ENCODE measurements at places on chromosomes 6 and 20.

DNA sequence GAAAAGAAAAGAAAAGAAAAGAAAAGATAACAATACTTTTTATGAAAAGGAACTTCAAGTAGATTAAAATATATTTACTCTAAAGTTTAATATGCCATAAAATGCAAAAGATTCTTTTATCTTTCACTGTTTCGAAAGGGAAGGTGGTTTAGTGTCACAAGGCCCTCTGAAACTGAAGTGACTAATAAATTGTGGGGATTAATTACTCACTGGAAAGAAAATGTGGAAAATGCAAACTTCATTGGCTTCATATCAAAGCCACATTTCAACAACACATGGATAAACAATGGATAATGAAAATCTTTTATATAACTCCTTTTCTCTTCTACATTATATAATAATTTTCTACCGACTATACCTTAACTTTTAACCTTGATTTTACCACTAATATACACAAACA is 320.5 kb upstream of the RSPO3 start:
- DNase-seq, result no peak

GRCh38 chr6:31470801-31471200 is 27.1 kb upstream of the MICB start:
- DNase-seq, result no peak

- no peak for DNase-seq
Observed at GRCh38 chr6:170516783-170517616, 36.1 kb downstream of the PSMB1 start.

DNA sequence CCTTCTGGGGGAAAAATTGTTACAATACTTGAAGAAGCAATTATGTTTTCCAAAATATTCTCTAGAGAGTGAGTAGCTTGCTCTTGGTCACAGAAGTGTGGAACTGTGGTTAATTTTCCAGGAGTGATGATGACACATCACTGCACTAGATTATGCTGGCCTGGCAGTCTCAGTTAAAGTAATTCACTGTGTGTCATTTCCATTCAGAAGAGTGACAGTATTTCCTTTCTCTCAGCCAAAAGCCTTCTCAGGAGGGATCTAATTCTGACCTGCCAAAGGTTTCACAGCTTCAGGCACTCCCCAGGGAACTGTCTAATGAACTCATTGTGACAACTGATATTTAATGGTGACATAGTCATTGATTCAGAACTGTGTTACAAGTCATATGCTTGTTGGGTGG is 517.5 kb downstream of the TBC1D32 start:
- DNase-seq, result no peak

GRCh38 chr6:72835749-72836148 is 213.9 kb downstream of the KCNQ5 start:
- no peak for DNase-seq

DNA sequence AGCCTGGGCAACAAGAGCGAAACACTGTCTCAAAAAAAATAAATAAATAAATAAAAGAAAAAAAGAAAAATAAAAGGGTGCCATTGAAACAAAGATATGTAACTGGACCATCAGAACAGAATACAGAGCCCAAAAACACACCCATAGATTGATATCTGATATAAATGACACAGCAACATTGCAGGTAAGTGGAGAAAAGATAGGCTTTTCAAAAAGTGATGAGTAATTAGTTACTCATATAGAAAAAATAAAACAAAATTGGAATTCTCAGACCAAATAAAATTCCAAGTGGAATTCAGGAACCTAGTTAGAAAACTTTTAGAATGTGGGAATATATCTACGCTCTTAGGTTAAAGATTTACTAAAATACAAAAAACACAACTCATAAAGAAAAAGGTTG is 60.6 kb upstream of the CHD6 start:
- DNase-seq, result no peak

DNA sequence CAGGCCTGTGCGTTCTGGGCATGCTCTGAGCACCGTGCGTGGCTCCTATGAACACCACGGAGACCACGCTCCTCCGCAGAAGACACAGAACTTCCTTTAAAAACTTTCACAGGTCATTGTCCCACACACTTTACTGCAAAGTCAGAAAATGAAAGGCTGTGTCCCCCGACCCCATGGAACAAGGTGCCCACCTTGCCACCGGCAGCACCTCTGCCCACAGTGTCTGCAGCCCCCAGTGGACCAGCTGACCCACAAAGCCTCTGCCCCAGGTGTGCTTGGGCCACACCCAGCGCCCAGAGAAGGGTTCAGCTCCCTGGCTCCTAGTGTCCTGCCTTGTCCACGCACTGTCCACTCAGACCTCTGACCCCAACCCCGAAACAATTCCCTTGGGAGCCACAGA is 8.7 kb downstream of the TAF4 start:
- no peak for DNase-seq

DNA sequence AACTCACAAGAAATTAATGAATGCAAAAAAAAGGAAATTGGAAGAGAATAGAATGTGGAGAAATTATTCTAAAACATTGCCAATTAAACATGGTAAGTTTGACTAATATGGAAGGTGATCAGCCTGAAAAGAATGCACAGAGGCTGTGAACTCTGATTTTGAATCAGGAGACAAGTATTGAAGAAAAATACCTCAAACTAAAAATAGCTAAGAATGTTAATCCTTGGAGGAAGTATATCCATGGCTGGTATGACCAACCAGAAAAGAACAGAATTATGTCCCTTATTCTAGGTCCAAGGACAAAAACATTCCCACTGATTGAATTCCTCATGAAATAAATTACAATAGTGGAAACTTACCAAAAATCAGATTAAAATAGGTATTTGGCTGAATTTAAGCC is 7.3 kb upstream of the RIMS1 start:
- DNase-seq, result no peak

DNA sequence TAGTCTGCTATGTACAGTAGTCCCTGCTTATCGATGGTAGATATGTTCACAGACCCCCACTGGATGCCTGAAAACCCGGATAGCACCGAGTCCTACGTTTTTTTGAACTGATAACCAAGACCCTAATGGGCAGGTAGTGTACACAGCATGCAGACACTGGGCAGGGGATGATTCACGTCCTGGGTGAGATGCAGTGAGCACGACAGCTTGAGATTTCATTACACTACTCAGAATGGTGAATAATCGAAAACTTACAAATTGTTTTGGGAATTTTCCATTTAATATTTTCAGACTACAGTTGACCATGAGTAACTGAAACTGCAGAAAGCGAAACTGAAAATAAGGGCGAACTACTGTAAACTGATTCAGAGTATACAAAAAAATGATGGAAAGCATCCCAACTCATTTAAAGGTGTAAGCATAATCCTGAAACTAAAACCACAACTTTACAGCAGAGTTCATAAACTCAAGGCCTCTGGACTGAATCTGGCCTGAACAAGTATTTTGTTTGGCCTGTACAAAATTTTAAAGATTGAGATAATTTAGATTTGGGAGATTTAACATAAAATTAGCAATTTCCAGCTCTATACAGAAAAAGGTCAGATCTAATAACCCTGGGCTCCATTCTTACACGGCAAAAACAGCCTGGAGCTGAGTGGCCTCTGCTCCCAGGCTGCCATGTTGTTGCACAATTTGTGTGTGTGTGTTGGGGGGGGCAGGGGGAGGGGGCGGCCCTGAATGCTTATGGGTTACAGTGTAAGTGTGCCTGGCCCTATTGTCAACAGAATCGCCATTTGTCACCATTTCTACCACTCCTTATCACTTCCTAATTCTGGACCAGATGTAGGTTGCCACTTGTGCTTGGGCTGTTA is 34.9 kb downstream of the RNF24 start:
- DNase-seq, result no peak

GRCh38 chr6:73363537-73363875 is 1.0 kb downstream of the KHDC3L start:
- no peak for DNase-seq

DNA sequence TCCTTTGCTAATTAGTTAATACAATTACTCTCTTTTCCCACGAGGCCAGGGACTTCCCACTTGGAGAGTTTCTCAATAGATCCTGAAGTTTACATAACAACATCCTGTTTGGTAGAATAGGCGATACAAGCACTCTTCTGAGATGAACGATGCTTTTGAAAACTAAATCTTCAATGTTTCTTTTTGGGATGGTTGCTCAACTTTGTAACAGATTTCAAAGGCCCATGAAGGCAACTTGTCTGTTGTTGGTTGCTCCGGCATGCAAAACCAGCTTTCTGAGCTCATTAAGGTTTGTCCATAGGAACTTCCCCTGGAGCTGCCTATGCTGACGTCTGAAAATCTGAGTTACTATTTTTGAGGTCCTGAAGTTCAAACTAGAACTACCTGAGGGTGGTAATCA is 25.9 kb upstream of the ROS1 start:
- no peak for DNase-seq

DNA sequence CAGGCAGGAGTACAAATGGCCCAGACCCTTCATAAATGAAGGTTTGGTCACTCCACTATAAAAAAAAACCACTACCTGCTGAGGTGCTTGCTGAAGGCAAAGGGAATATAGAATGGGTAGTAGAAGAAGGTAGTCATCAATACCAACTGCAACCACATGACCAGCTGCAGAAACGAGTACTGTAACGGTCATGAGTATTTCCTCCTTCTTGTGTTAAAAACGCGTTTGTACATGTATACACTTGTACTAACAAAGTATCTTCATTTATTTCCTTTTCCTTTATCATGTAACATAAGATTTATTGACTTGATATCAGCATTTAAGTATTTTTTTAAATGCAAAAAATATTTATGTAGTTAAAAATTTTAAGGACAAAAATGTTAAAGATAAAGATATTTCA is 238.6 kb downstream of the TFAP2B start:
- DNase-seq, result no peak

DNA sequence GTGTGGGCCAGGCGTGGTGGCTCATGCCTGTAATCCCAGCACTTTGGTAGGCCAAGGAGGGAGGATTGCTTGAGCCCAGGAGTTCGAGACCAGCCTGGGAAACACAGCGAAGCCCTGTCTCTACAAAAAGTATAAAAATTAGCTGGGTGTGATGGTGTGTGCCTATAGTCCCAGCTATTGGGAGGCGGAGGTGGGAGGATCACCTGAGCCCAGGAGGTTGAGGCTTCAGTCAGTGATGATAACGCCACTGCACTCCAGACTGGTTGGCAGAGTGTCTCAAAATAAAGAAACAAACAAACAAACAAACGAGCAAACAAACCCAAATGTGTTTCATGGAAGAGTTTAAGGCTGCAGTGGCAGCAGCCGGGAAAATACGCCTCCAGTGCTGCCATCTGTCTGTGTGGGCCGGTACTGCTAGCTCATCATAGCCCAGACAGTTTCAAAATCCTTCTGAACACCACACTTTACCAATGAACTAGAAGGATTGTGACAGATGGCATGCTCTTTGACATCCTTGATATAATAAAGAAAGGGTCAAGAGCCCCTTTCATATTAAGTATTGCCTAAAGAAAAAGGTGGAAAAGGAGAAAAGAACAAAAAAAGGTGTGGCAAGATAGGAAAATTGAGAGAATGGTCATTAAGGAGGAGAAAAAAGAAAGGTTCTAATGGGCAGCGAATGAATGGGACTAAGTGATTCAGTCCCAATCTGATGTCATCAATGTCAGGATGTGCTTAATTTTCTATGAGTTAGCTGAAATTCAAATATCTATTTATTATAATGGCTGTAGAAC is 298.6 kb downstream of the SYNE1 start:
- DNase-seq, result peak; percentile 28
